GM23338 (cell line): ENCODE measurements at places on chromosomes 11 and 22. TPM values are rescaled to one million over a fixed set of nuclear protein-coding genes. Genes with fewer than 3 reads are reported as not detected.
A peak's percentile ranks its signal among the peaks of the same experiment; 100 is the strongest.

Gene TNNT3
- not detected in 2 replicates for total RNA-seq

Gene TMEM218
- 13.4 and 23.7 TPM in 2 replicates for total RNA-seq

Gene RAPSN
- total RNA-seq = 0.17 TPM in 1 of 2 replicates, not detected in the other

Gene POU2AF2
- not detected in 2 replicates for total RNA-seq

Gene PGA3
- total RNA-seq = not detected in 2 replicates

Gene PDGFB
- 5.2 and 8.0 TPM in 2 replicates for total RNA-seq

Gene SMTN
- total RNA-seq = 16.3 and 27.4 TPM in 2 replicates

Gene USP35
- 10.0 and 10.7 TPM in 2 replicates for total RNA-seq

Gene PRR5
- 31.4 and 37.7 TPM in 2 replicates for total RNA-seq

Gene APOA1
- not detected in 2 replicates for total RNA-seq

DNA sequence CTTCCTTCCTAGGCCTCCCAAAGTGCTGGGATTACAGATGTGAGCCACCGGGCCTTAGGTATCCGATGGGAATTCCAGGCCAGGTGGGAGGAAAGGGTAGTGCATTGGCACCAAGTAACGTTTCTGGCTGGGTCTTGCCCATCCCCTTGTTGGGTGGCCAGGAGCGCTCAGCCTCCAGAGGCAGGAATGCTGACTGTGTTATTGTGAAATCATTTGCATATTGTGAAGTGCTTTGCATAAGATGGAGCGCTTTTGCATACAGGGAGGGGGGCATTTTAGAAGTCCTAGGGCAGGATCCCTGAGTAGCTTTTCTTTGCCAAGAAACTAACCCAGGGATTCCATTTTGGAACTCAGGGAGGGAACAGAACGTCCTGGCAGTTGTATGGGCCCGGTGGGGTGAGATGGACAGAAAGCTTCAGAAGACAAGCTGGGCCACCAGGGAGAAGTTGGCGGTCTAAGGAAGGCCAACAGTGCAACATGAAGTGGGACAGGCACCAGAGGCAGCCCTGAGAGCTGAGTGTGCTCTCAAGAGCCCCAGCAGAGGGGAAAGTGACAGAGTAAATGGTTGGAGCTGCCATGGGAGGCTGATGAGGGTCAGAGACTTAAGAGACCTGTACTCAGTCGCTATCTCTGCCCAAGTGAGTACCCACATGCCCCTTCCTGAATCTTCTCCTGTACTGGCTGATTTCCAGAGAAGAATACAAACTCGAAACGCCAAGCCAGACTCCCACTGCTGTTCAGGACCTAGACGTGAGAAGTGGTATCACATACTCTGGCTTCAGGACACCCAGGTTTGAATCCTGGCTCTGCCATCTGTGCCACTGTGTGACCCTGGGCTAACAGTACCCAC lies 1.3 kb upstream of the SLC39A13 start:
- peak overlapping the region; percentile 57 for H3K4me3 ChIP-seq
- no peaks in the 10 kb centered on the region for H3K27me3 ChIP-seq
- no peaks in the 10 kb centered on the region for H3K36me3 ChIP-seq
- H3K4me1 ChIP-seq = peaks cover 11% of the 10 kb centered on the region; the same call in 1 of the 2 replicates
- peak overlapping the region; percentile 91 for H3K27ac ChIP-seq
- DNase-seq = peak; percentile 80

DNA sequence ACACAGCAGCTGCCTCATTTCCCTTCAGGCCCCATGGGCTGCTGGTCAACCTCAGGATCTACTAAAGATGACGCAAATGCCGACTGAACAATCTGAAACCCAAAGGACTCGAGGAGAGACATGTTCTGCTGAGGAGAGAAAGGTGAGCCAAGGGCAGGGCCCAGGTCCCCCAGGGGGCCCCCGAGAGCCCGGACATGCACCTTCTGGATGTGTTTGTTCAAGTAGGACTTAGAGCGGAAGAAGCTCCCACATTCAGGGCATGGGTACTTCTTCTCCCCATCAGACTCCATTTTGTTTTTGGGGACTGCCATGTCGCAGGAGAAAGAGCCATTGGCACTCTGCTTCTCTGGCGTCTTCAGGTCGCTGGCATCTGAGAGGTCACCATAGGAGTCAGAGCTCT lies 19.3 kb downstream of the PATZ1 start:
- peaks cover 23% of the 10 kb centered on the region for H3K36me3 ChIP-seq
- no peaks in the 10 kb centered on the region for H3K4me1 ChIP-seq
- H3K27me3 ChIP-seq = no peaks in the 10 kb centered on the region
- no peak for DNase-seq

DNA sequence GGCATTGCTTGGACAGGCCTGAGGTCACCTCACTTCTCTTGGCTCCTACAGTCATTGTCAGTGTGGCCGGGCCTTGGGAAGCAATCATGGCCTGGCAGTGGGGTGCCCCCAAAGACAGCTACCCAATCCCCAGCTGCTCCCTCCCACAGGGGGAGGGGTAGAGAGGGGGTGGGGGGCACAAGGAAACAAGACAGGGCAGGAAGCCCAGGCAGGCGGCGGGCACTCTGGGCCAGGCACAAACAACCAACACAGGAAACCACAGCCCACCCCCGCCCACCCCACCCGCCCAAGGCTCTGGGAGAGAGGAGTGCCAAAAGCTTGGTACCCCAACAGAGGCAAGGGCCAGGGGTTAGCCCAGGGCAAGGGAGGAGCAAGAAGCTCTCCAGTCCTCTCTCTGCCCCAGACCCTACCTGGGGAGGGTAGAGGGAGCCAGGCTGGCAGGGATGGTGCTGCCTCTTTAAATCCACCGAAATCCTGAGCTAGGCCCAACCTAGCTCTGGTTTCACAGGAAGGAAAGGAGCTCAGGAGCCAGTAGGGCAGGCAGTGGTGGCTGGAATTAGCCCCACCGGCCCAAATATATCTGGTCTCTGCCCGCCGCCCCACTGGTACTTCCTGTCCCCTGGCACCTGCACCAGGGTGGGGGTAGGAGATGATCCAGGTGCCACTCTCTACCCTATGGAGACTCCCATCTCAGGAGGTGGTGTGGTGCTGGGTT lies 12.2 kb downstream of the BCL9L start:
- peaks cover 75% of the 10 kb centered on the region for H3K4me1 ChIP-seq
- DNase-seq = no peak
- peak overlapping the region; percentile 55 for H3K4me3 ChIP-seq
- no peaks in the 10 kb centered on the region for H3K27me3 ChIP-seq
- H3K27ac ChIP-seq = peak overlapping the region; percentile 99
- no peaks in the 10 kb centered on the region for H3K36me3 ChIP-seq

- no peak overlapping the region for H3K4me3 ChIP-seq
- no peaks in the 10 kb centered on the region for H3K36me3 ChIP-seq
- H3K27me3 ChIP-seq = no peaks in the 10 kb centered on the region
- no peak for DNase-seq
Observed at GRCh38 chr22:42330170-42330569, 59.7 kb upstream of the TCF20 start.

DNA sequence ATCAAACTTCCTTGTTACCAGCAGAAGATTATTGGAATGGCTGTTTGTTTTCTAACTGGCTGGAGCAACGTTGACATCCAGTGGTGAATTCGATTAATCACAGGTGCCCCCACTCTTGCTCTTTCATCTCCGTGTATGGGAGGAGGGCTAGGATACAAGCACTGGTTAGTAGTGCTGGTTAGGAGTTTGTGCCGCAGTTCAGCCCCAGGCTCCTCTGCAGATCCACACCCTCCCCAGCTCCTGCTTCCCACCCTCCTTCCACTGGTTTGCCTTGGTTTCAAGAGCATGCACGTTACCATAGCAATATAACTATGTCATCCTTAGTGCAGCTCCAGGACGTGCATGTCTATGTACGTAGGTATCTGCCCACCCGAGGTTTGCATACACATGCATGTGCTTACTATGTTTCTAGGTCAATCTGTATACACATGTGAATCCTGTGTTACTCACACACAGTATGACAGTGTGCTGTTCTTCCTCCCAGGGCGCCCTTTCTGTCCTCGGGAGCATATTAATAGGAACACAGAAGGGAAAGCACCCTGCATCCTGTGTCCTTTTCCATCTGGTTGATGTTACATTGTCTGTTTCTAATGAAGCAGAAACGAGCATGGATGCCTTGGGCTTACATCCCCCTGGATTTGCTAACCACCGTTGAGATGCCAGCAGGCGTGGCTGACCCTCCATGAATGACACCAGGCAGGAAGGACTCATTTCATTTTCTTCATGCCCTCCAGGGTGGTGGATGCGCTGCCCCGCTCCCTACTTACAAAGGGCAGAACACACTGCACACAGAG lies 539.3 kb downstream of the OPCML start:
- peaks cover 10% of the 10 kb centered on the region; the same call in 1 of the 2 replicates for H3K4me1 ChIP-seq
- H3K27me3 ChIP-seq = peaks cover 35% of the 10 kb centered on the region
- no peak overlapping the region; the same call in 1 of the 2 replicates for H3K4me3 ChIP-seq
- H3K27ac ChIP-seq = no peak overlapping the region

GRCh38 chr11:128767591-128768001 lies 73.7 kb downstream of the FLI1 start:
- DNase-seq = no peak
- H3K36me3 ChIP-seq = no peaks in the 10 kb centered on the region
- no peak overlapping the region for H3K4me3 ChIP-seq
- H3K4me1 ChIP-seq = no peaks in the 10 kb centered on the region
- H3K27ac ChIP-seq = no peak overlapping the region
- no peaks in the 10 kb centered on the region for H3K27me3 ChIP-seq

- H3K27ac ChIP-seq = no peak overlapping the region
- no peaks in the 10 kb centered on the region for H3K27me3 ChIP-seq
- peak; percentile 53 for DNase-seq
- H3K4me3 ChIP-seq = no peak overlapping the region
- H3K4me1 ChIP-seq = peaks cover 43% of the 10 kb centered on the region
Observed at GRCh38 chr11:16169541-16169940, 186.8 kb downstream of the SOX6 start.

DNA sequence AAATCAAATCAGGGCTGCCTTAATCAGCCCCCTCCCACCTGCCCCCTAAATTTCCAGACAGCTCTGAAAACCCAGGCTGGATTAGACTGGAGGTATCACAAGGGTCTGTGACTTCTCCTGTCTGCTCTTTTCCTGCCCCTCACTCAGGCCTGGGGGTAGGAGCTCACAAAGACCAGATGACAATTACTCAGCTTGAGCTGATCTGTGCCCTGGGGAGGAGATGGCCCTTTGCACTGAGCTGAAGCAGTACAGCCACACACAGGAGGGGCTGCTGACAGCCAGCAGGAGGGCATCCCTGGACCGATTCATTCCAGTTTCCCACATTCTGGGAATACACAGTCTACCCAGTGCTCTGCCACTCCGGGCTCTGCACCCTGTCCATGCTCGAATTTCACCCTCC lies 4.2 kb downstream of the ABCC8 start:
- no peak overlapping the region for H3K4me3 ChIP-seq
- no peaks in the 10 kb centered on the region for H3K36me3 ChIP-seq
- DNase-seq = no peak
- H3K27ac ChIP-seq = no peak overlapping the region
- H3K4me1 ChIP-seq = peaks cover 13% of the 10 kb centered on the region; the same call in 1 of the 2 replicates
- peaks cover 39% of the 10 kb centered on the region for H3K27me3 ChIP-seq

GRCh38 chr22:47598864-47599263 lies 836.4 kb downstream of the TBC1D22A start:
- DNase-seq = no peak
- no peaks in the 10 kb centered on the region for H3K4me1 ChIP-seq
- no peaks in the 10 kb centered on the region for H3K36me3 ChIP-seq
- no peak overlapping the region for H3K27ac ChIP-seq
- no peaks in the 10 kb centered on the region for H3K27me3 ChIP-seq

GRCh38 chr11:16738947-16739815 lies 734 bp downstream of the C11orf58 start:
- peak overlapping the region; percentile 73 for H3K4me3 ChIP-seq
- H3K4me1 ChIP-seq = peaks cover 26% of the 10 kb centered on the region
- peak; percentile 21 for DNase-seq
- H3K36me3 ChIP-seq = no peaks in the 10 kb centered on the region
- no peaks in the 10 kb centered on the region for H3K27me3 ChIP-seq

DNA sequence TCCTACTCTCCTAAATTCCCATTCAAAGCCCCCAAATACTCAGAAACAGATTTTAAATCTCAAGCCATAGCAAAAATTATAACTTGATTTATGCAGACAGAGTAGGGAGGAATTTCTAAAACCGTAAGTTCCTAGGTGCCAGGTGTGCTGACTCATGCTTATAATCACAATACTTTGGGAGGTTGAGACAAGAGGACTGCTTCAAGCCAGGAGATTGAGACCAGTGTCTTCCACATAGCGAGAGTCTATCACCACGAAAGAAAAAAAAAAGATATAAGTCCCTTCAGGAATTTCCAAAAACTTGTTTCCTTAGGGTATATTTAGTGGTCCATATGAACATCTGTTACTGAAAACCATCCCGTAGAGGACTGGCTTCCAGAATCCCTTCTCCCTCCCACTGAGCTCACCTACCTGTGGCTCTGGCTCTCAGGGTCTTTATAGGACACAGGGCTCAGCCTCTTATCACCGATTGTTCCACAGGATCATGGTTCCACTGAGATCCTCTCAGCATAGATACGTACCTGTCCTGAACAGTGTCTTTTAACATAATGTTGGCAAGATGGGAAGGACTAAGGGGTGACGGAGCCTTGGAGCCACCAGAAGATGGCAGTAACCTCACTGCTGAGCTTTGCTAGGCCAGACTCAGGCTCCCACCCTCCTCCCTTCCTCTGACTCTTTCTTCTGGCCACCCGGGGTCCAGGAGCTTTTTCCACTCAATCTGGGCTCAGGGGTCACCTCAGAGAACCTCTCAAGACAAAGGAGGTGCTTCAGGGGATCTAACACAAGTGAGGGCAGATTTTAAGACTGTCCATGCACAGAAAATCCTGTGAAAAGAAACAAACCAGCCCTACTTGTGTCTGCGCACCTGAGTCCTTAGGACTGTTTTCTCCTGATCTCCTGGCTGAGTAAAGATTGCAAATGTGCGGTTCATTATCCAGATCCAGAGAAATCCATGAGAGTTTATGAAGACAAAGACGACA lies 117.5 kb upstream of the TOP3B start:
- H3K4me1 ChIP-seq = no peaks in the 10 kb centered on the region
- H3K27ac ChIP-seq = no peak overlapping the region
- peaks cover 100% of the 10 kb centered on the region for H3K27me3 ChIP-seq
- peak; percentile 50 for DNase-seq

DNA sequence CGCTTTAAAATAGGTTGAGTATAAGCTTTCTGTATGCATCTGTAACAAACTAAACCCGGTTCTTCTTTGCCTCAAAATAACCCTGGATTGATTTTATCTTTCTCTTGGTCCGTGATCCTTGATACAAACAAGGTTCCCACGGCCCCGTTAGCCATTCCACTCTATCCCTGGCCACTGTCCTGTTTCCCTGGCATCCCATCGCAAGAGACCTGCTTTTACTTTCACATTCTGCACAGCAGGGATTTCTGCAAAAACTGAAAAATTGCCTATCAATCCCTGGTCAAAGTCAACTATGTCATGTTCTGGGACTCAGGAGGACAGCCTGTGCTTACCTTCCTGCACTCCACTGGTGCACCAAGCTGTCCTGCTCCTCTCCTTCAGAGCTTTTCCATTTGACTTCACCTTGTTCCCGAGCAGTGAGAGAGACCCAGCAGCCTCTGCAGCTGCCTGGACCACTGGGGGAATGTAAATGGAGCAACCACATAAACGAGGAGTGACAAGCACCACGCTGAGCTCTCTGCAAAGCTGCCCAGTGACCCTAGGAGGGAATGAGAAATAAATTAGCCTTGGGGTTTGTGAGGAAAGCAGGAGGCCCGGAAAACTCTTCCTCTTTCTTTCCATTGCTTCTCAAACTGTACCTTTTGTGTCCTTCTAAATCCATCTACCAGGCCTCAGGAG lies 175.9 kb downstream of the NTM start:
- DNase-seq = peak; percentile 26
- no peak overlapping the region for H3K27ac ChIP-seq
- peaks cover 9% of the 10 kb centered on the region; the same call in 1 of the 2 replicates for H3K4me1 ChIP-seq
- H3K27me3 ChIP-seq = no peaks in the 10 kb centered on the region
- H3K36me3 ChIP-seq = 0 out of 2 replicates have a peak, but pooled peaks cover under 1% of the 10 kb centered on the region
